ENCODE measurements at places on chromosomes 7 and 10.
A peak's percentile ranks its signal among the peaks of the same experiment; 100 is the strongest.

DNA sequence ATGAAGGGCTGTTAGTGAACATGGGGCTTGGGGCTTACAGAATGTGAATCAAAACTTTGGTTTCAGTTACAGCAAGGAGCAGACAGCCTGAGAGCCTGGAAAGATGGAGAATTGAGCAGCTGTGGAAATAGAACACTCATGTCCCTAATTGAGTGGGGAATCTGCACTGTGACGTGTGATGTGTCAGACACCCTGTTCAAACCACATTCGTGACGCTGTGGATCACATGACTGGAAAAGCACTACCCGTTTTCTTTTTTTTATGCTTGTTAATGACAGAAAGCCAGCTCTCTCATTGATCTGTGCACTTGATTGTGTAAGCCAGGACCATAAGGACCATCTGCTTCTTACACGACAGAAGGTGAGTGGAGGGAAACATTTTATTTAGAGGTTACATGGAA, 15.1 kb upstream of the TBX20 start:
- no peak for DNase-seq

DNA sequence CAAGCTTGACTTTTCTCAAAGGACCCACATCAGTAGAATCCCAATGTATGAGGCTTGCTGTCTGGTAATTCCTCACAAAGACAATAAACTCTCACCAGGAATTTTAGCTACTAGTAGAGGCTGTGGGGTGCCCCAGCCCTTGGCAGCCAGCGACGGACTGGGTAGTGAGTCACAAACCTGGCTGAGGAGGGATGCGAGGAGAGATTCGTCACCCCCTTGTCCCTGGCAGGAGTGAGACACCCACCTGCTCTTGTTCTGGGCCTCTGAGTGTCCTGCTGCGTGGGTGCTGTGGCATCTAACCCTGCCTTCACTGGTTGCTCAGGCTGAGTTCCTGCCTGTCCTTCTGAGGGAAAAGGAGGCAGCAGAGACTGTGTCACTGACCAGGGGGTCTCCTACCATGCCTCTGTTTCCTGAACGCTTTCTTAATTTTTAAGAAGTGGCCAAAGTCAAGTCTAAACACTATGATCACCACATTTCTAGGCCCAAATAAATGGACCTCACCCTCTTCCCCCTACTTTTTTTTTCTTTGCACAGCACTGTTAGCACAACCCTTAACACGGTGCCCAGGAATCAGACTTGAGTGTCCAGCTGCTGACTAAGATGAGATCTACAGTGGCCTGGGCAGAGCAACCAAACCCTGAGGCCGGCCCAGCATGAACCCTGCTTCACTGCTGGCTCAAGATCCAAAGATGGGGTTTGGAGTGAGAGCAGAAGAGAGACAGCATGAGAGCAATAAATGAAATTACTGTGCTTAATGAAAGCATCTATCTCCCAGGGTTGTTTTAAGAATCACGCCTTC, 146.4 kb downstream of the ANLN start:
- DNase-seq, result no peak

GRCh38 chr7:24723178-24723530, 34.1 kb downstream of the GSDME start:
- DNase-seq, result no peak

GRCh38 chr7:112584290-112584689, 103.5 kb downstream of the LSMEM1 start:
- DNase-seq, result no peak

DNA sequence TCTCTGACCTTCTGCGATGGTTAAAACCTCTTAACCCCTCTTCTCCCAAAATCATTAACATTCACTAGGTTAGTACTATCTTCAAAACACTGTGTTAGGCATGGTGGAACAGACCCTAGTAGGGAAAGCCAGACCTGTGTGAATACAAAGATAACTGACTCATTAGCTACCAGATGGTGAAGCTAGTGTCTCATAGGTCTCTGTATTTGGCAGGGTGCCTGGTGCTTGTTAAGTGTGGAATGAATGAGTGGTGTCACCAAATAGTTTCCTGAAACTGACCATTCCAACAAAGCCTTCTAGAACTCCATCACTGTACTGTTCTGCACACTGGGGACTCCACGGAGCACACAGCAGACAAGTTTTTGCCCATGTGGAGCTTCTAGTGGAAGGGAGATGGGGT, 27.7 kb upstream of the TM9SF3 start:
- DNase-seq, result no peak

GRCh38 chr7:104795086-104795485, 218.9 kb upstream of the KMT2E start:
- no peak for DNase-seq

DNA sequence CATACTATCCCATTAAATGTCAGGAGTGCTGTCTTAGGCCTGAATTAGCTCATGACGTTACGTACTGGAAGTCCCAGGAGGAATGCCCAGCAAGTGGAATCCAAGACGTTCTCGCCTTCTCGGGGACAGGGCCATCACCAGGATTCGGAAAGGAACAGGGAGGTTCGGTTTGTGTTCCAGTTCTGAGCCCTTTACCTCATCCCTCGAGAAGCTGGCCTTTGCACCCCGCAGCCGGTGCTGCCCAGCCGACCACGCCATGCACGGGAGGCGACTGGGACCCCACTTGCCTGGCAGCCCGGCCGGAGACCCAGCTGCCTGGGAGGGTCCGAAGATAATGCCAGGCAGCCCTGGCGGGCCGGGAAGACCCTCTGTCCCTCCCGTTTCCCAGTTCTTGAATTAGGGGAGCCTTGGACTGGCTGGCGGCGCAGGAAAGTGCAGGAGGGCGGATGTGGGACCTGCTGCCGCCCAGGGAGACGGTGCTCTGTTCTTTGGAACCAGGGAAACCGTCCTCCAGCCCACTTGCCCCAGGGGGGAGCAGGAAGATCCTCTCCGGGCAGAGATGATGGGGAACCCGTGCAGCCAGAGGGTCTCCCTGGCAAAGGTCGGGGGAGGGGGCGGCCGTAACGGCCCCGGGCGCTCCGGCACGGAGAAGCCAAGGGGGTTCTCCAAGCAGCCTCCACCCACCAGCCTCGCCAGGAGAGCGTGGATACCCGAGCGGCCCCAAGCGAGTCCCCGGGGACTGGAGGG, 671 bp upstream of the CHST3 start:
- DNase-seq, result no peak

DNA sequence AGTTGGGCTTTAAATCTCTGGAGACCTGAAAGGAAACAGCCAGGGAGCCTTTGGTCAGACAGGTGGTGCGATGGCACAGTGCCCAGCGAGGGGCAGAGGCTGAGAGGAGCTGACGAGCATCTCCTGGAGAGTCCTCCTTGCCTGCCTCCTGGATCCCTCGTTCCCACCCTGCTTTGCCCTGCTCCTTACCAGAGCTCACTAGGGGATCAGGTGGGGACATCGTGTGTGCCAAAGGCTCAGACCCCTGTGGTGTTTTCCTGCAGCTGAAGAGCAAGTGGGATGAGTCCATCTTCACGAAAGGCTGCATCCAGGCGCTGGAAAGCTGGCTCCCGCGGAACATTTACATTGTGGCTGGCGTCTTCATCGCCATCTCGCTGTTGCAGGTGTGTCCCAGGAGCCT, 21.8 kb upstream of the SH2D4B start:
- DNase-seq, result no peak

DNA sequence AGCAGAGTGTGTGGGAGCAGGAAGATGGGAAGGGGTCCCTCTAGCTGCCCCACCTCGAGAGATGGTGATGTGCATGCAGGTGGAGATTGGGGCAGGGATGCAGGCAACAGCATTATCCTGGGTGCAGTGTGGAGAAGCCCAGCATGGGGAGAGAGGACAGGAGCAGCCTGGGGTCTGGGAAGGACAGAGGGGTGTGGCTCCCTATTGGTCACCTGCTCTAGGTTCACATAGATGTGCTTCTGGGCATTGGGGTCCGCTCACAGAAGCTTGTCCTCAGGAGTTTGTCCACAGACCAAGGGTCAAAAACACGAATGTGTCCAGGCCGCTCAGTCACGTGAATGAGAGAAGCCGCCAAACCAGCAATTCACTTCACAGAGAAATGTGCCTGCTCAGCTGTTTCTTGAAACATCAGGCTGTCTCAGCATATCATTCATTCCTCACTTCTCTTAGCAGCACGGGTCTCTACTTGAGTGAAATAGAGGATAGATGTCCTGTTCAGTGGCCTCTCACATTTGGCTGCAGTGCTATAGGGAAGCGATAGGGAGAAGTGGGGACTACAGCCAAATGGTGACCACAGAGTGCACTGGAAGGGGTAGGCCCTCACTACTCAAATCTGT, 11.5 kb upstream of the SLC29A3 start:
- DNase-seq, result no peak

GRCh38 chr10:121787169-121787568, 140.7 kb downstream of the ATE1 start:
- DNase-seq, result no peak

DNA sequence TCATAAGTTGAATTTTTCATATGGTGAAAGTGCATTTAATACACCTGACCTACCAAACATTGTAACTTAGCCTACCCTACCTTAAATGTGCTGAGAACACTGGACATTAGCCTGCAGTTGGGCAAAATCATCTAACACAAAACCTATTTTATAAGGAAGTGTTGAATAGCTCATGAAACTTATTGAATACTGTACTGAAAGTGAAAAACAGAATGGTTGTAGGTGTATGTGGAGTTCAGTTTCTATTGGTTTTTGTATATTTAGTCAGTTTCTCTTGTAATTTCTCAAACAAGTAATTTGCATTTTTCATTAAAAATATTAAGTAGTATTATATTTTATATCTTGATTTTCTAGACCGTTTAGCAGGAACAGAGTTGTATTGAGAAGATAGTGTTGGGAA, 15.3 kb downstream of the CCDC7 start:
- no peak for DNase-seq

DNA sequence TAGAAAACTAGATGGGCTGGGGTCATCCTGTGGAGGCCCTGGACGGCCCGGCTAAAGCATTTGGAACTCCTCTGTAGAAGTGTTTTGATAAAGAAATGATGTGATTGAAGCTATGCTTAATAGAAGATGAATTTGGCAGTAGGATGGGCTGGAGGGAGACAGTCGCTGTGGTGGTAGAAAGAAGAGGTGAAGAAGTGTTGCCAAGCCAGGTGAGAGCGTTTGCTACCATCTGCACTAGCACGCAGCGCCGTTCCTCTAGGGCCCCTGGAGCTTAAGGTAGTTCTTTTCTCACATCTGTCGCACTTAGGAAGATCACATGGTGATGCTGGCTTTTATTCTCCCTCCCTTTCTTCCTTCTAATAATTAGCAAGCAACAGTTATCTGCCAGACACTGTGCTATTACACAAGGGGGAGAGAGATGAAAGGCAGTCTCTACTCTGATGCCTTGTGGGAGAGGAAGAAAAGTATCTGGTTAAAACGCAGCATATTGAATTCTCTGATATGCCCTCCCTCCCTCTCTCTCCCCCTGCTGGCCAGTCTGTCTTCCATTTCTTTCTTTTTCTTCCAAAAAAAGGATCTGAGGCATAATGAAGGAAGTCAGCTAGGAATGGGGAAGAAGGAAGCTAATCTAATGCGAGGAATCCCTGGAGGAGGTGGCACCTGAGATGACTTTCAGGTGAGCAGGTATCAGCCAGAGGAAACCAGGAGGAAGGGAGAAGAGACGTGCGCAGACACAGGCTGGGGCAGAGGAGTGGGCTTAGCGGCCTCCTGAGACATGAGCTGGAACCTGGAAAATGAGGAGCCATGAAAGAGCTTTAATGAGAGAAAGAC, 162.3 kb upstream of the KLF14 start:
- DNase-seq, result no peak

- DNase-seq, result peak; percentile 61
Observed at GRCh38 chr7:873367-874002, 2.9 kb upstream of the GET4 start.

- no peak for DNase-seq
Observed at GRCh38 chr10:8034466-8035005, 20.0 kb upstream of the GATA3 start.

DNA sequence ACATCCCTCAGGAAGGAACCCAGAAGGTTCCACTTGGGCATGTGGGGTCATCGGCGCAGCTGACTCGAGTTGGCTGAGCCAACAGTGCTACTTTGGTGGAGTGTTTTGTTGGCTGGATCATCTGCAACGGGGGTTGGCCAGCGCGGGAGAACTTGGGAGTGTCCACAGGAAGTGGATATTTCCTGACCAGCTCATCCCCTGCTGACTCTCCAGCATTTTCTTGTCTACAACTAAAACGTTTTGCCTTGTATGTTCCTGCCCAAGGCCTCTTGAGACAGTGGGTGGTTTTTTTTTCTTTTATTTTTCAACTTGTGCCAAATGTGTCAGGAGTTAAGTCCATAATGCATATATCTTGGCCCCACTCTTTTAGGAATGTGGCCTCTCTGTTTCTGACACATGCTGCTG, 208.6 kb downstream of the ZNF365 start:
- DNase-seq, result no peak

GRCh38 chr7:77662869-77663268, 33.4 kb upstream of the RSBN1L start:
- DNase-seq, result no peak

DNA sequence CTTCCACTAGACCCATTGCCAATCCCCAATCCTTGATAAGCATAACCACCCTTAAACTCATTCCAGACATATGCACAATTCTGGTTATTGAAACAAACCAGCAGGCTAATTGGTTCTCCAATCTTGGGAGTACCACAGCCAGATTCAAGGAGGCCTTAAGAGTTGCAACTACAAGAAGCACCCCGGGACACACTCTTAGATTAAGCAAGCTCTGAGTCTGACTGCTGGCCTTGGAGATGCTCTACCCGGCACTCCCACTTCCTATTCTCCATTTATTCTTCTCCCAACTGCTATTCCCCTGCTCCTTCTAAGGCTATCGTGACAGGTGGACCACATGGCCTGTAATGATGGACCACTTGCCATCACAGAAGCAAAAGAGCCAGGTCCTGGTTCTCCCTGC, 40.3 kb downstream of the CYTH3 start:
- no peak for DNase-seq

DNA sequence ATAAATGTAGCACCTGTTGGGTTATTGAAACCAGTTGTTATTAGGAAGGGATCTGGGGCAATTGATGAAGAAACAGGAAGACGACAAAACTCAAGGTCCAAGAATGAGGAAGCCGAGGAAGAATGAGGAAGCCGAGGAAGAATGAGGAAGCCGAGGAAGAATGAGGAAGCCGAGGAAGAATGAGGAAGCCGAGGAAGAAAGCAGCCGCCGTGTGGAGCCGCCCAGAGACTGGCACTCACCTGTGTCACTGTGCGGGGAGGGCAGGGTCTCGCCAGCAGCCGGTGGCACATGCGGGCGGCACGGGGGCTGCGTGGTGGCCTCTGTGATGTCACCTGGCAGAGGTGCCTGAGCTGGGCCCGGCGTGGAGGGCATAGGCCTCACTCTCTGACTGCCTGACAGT, 71.1 kb upstream of the CFAP46 start:
- DNase-seq, result no peak

Measured in stimulated activated CD4-positive, alpha-beta T cell treated with anti-CD3 and anti-CD28 coated beads, Interleukin-1b, Interleukin-23, amount 100 ng/mL, for 24 hours (primary cell).